ENCODE measurements at places on chromosomes 2 and 18. TPM values are rescaled to one million over a fixed set of nuclear protein-coding genes. Genes with fewer than 3 reads are reported as not detected.
A peak's percentile ranks its signal among the peaks of the same experiment; 100 is the strongest.

The DNER gene
- total RNA-seq, result 1.1 TPM

The MORN2 gene
- total RNA-seq, result 6.7 TPM

The CTDP1 gene
- total RNA-seq, result 33.7 TPM

The NOL4 gene
- total RNA-seq, result 0.74 TPM

The ANKRD44 gene
- 1.9 TPM for total RNA-seq

The KIAA2012 gene
- total RNA-seq, result not detected

The C2orf66 gene
- not detected for total RNA-seq

The PLEK gene
- not detected for total RNA-seq

The PRKAG3 gene
- not detected for total RNA-seq

The MALL gene
- total RNA-seq, result 5.5 TPM

The KLHL14 gene
- 1.0 TPM for total RNA-seq

The MAP3K19 gene
- not detected for total RNA-seq

The PCARE gene
- not detected for total RNA-seq

The KLHL41 gene
- total RNA-seq, result not detected

The NEU2 gene
- total RNA-seq, result not detected

The MAP3K20 gene
- 9.2 TPM for total RNA-seq

The SLC4A3 gene
- total RNA-seq, result 11.1 TPM

DNA sequence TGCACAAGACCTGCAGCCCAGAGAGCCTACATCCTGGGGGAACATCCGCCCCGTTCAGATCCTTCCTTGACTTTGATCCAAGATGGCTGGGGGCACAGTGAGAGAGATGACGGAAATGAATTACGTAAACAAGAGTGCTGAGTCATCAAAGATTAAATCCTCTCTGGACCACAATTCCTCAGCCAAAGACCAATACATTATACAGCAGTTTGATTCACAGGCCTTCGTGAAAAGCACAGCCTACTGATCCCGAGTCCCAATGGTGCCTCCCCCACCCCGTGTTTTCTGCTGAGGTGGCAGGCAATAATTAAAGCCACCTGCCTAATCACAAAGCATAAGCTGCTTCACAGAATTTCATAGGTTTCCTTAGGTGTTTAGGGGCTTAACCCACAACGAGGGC is 43.0 kb downstream of the MYO5B start:
- DNase-seq, result no peak

DNA sequence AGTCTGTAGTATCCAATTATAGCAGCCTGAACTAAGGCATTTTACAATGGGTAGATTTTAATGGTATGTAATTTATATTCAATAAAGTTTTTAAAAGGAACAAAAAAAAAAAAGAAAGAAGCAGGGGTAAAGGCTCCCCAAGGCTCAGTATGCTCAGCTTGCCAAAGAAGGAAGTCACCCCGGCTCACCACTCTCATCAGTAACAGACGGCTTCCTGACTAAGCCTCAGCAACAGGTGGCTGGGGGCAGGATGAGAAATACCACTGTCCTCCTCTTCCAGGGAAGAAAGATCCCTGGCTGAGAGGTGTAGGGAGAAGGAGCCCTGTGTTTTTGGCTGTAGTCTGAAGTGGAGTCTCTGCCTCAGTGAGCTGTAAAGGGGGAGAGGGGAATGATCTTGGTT is 121.2 kb downstream of the ARHGEF4 start:
- no peak for DNase-seq

DNA sequence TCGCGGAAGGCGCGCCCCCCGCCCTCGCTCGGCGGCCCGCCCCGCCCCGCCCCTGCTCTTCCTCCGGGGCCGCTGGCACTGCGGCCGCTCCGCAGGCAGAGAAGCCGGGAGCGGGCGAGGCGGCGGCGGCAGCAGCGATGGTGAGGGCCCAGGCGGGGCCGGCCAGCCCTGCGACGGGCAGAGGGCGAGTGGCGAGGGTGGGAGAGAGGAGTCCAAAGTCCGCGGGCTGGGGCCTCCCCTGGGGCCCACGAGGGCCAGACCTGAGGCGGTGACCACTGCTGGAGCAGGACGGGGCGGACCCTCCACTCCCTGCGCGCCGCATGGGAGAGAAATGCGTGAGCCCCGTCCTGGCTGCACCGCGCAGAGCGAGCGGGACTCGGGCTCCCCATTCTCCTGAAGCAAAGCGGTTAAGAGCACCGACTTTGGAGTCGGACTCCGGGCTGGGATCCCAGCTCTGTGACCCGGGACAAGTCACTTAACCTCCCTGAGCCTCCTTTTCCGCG is at the start of gene VAMP5:
Gene VAMP5 (plus strand): TSS at position 78 of the 503 bp plus-strand sequence. CDS start 60 bp downstream, at position 138.
- DNase-seq, result peak; percentile 37

DNA sequence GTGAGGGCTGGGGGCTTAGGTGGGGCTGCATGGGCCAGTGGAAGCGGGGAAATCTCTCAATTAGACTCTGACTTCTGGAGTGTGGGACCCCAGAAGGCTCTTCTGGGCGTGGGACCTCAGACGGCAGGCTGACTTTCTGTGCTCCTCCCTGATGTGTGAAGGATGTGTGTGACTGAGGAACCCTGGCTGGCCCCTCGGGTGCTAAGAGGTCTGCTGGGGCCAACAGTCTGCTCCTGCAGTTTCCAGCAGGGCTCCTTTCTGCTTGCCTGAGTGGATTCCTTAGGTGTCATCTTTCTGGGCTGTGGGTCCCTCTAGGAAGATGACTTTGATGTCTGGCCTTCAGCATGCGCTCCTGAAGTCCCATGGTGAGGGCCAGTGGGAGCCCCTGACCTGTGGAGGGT is 167.5 kb downstream of the DYSF start:
- peak; percentile 15 for DNase-seq

DNA sequence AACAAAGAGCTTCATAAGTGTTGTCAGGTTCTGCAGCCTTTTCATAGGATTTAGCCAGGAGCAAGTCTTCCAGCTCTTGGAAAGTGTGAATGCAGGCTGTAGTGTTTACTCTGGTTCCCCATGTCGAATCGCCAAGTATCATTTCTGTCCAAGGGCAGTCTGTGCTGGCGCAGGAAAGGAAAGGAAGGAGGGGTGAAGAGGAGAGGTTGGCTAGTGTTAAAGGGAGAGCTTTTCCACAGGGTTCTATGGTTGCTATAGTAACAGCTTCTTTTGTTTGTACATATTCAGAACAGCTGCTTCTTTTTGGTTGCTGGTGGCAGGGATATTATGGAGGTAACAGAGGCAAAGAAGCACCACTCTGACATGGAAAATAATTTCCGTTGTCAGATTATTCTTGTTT is 69.9 kb downstream of the KCNH7 start:
- no peak for DNase-seq

- no peak for DNase-seq
Measured at GRCh38 chr2:222854773-222855700, 5.8 kb upstream of the ACSL3 start.

DNA sequence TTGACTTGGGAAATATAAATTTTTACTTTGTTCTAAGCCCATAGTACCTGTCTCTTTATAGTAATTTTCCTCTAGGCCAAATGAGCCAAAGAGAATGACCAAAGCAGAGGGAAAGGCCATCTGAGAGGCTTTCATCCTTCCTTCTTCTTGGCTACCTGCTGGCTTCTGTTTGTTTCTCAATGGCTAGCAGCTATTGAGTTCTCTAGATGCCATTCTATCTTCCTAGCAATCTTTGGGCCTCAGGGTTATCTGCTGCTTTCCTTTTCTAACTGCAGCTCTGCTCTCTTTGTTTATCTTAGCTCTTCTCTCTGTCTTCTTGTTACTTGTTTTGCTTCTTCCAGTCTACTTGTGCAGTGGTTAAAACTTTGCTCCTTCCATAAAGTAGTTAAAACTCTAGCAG is 601.1 kb upstream of the NRXN1 start:
- no peak for DNase-seq

DNA sequence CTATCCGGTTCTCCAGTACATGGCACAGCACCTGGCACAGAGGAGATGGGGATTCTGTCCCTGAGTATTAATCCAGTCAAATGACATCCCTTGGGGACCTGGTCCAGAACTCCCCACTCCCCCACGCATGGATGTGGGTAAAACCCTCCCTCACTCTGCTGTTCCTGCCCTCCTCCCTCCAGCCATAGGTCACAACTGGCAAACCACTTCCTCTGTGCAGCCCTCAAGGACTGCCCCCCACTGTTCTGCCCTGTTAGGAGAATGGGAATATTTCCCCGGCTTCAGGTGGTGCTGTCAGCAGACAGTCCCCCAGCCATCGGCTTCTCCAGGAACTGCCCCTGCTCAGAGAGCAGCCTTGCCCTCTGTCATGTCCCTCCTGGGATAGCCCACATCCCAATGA is 1.5 kb upstream of the TFCP2L1 start:
- DNase-seq, result no peak

DNA sequence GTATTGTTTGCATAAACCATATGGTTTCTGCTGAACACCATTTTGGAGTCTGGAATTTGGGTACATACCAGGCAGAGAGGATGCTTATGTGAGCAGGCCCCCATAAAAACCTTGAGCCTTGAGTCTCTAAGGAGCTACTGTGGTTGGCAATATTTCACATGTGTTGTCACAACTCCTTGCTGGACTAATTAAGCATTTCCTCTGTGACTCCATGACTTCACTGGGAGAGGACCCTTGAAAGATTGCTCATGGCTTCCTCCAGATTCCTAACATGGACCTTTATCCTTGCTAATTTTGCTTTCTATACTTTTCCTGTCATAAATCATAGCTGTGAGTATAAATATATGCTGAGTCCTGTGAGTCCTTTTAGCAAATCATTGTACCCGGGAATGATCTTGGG is 7.6 kb upstream of the COQ10B start:
- DNase-seq, result no peak

GRCh38 chr18:13684546-13684945 is 41.8 kb downstream of the FAM210A start:
- no peak for DNase-seq

DNA sequence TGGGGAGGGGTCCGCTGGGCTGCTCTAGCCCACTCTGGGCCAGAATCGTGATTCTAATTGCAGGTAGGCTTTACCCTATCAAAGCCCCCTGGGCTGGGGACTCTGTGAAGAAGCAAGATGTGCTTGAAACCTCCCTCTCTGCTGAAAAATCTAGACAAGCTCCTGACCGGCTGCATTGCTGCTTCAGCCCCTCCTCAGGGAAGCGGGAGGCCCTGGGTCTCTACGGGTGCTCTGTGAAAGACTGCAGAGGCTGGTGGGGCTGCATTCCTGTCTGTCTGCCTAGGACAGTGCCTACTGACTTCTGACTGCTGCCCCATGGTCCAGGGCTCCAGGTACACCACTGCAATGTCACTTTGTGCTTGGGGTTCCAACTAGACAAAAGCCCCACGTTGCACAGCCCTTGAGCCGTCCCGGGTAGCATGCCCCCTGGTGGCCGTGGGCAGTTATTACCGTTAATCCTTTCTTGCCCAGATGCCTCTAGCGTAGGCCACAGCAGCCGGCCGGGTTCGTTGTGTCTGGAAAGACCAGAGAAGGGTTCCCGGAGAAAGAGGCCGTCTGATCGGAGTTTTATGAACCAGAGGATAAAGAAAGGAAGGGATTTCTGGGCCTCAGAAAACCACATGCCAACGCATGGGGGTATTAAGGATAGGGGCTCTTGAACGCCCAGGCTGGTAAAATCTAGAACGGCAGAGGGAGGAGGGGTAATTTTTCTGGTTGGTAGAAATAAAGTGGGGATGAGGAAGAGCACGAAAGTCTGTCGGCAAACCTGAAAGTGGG is 15.9 kb upstream of the C1QL2 start:
- DNase-seq, result peak; percentile 85

DNA sequence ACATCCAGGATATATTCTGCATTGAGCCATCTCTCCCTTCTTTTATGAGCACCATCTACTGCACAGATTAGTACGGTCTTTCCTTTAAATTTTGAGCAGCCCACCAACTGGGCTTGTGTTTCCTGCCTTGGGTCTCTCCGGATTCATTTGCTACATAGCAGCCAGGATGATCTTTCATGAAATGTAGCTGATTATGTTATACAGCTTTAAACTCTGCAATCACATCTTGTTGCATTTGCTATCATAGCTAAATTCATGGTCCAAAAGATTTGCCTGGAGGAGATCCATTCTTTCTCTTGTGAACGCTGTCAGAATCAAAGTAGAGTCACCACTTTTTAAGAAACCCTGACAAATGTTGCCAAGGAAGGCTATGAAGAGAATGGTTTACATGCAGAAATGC is 215.1 kb upstream of the LRRTM4 start:
- DNase-seq, result no peak

DNA sequence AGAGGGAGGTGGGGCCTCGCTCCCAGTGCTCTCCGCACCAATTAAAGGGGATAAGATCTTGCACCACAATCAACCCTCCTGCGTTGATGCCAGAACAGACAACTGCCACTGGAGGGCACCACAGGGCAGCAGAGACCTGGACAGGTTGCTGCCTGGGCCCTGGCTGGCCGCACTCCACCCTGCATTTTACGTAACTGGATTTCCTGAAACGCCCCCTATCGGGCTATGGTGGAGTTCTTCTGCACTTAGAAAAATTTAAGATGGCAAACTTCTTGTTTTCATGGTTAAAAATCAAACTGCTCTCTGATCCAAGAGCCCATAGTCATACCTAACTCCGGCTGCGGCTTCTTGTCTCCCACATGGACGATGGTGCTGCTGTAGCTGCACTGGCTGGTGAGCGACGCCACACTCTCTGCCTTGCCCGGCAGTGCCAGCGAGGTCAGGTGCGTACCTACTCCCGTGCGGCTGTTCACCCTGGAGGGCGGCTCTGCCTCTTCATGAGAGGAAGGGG is 16.8 kb upstream of the HES6 start:
- DNase-seq, result peak; percentile 97

GRCh38 chr18:11163665-11164064 is 14.3 kb upstream of the PIEZO2 start:
- peak; percentile 65 for DNase-seq

GRCh38 chr2:18552351-18553077 is 7.9 kb downstream of the RDH14 start:
- no peak for DNase-seq

DNA sequence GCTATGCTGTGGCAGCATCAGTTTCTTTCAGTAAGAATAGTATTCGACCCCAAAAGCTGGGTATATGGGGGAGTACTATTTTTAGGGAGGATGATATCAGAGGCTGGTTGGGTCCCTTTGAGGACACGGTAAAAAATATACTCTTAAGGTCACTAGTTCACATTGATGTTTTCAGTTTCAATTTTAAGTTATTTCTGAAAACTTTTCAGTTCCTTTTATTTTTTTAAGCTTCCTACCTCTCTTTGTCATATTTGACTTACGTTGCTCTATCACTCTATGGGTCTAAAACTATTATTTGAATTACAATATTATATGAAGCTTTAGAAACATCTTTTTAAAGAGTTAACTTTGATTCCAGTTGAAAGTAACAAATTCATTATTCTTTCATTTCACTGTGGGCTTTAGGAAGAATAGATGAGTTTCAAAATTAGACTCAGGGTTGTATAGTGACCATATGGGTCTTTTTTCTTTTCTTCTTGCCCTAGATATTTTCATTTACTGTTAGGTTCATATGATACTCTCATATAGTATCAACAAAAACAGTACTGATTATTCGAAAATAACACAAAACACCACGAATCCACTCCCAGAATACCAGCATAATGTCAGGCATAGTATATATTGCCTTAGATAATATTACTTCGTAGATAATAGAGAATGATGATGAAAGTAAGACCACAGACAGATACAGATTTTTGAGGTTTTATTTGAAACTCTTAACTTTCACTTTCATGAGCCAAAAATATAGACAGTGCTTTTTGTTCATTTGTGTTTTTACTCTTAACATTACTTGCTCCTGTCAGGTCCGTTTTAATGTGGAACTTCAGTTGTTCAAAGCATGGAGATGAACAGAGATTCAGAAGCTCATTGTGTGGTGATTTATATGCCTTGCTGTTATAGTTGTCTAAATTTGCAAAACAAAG is 9.8 kb downstream of the RMDN2 start:
- no peak for DNase-seq

Data from H9 (cell line).